ENCODE measurements at places on chromosomes 4 and X.

DNA sequence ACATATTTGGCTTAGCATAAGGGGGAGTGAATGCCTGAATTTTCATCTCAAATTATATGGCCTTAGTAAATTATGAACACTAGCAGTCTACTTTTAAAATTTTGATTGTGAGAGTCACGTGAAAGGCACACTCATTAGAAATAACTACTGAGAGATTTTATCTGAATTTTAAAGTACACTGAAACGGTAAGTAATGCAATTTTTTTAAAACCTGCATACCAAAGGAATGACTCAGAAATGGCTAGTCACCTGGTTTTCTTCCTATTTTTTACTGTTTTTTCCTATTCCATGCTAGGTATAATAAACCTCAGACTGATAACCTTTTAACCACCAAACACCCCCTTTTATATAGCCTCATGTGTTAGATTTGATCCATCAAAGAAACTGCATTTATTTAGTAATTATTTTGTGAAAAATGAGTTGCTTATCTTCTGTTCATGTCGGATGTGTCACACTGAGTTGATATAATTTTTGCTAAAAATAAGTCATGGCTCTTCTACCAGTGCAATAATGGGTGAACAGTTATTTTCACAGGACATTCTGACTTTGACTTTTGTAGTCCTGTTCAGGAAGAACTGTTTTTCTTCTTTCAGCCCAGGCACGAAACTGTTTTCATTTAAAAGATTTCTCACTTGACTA is 40.4 kb downstream of the CPEB2 start:
- no peak for DNase-seq

- no peak for DNase-seq
Observed at GRCh38 chrX:149908308-149908707, 21.1 kb upstream of the HSFX4 start.

- no peak for DNase-seq
Observed at GRCh38 chr4:164621886-164622521, 131.9 kb upstream of the SMIM31 start.

GRCh38 chr4:42390622-42391354 is 6.5 kb upstream of the SHISA3 start:
- DNase-seq = no peak

GRCh38 chr4:786861-787300 is 39.0 kb downstream of the CPLX1 start:
- DNase-seq = no peak

DNA sequence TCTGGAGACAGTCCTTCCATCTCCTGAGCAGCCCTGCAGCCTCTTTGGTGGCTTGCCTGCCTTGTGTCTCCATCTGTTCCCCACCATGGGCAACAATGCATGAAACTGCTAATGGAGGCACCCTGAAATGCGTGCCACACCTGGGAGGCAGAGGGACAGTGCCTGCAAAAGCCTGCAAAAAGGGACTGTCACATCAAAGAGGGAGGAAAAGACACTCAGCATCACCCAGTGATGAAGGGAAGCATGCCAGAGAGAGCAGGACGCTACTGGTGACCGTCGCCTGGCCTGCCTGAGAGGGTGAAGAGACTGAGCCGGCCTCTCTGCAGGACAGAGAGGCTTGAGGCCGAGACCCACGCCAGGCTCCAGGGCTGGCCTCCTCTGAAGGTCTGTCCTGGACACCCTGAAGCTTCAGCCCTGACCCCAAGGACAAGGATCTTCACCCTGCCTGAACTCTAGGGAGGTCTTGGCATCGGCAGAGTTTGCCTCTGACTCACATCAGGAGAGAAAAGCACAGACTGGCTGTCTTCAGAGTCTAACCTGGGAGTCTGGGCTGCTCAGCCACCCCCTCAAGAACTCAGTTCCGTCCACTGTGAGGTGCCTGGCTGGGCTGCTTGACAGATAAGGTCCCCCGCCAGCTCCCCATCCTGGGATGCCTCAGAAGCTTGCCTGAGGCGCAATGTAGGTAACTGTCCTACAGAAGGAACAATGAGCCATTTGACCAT is 8.1 kb downstream of the ACSL1 start:
- DNase-seq = no peak

- no peak for DNase-seq
Observed at GRCh38 chr4:38095691-38096090, 135.5 kb downstream of the PTTG2 start.

DNA sequence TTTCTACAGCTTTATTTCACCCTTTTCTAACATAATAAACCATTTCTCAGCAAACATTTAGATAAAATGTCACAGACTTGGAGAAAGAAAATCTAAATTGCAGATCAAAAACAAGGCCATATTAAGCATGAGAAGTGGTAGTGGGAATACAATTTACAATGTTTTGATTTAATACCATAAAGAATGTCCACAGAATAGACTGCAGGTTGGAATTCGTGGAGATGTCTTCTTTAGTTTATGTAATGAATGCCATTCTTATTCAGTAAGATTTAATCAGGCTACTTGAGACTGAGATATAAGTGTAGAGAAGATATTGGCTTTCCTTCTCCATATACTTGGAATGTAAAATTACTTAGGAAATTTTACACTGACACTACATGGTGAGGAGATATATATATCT is 91.9 kb upstream of the ZFP42 start:
- DNase-seq = no peak

DNA sequence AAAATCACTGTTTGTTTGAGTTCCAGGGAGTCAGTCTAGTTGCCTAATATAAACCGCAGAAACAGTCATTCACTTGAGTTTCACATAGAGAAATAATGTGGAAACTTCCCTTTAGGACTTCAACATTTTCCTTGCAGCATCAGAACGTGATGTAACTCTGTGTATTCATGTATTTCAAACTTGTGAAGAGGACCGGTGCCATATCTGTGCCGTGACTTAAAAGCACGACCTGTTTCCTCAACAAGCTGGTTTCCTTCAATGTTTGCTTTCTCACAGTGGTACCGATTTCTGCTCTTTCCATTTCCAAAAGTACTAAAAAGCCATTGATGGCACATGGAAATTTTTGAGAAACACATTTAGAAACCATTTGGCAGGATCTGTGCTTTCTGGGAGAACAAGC is 166.6 kb upstream of the RAPGEF2 start:
- DNase-seq = no peak

DNA sequence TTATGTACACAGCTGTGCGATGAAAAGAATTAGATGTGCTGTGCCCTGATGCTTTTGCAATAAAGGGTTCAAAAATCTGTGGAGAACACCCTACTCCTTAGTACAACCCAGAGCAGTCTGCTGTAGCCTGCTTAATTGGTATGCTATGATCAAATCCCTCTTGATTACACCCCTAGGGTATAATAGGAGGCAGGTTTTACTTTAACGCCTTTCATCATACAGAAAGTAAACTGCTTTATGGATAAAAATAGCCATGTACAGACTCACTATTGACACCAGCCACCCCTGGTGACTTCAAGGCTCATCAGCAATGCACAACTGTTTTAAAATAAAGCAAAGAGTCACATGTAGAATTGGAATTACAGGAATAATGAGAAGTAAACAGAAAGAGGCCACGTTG is 315.3 kb downstream of the DMD start:
- no peak for DNase-seq

- DNase-seq = no peak
Observed at GRCh38 chr4:122612540-122612939, 8.3 kb downstream of the IL21 start.

DNA sequence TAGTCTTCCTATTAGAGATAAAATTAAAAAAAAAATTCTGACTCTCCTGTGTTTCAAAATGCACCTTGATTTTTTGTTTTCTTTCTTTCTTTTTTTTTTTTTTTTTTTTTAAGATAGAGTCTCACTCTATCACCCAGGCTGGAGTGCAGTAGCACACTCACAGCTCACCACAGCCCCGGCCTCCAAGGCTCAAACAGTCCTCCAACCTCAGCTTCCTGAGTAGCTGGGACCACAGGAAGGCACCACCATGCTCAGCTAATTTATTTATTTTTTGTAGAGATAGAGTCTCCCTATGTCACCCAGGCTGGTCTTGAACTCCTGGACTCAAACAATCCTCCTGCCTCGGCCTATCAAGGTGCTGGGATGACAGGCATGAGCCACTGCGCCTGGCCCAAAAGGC is 41.1 kb upstream of the TMEM184C start:
- DNase-seq = no peak

DNA sequence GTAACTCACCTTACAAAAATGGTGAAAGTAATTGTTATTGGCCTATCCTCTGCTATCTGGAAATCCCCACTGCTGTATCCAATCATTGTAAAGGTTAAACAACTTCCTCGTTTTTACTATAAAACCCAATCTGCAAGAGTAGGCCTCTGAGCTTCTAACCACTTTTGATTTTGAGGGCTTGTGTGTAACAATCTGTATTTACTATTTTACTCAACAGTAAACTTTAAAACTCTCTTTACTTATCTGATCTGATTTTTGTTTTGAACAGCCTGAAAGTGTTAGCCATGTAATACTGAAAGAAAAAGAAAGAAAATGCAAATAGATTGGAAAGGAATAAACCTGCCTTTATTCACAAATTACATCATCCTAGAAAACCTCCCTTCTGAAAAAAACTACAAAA is 63.1 kb downstream of the SLC10A7 start:
- DNase-seq = no peak

DNA sequence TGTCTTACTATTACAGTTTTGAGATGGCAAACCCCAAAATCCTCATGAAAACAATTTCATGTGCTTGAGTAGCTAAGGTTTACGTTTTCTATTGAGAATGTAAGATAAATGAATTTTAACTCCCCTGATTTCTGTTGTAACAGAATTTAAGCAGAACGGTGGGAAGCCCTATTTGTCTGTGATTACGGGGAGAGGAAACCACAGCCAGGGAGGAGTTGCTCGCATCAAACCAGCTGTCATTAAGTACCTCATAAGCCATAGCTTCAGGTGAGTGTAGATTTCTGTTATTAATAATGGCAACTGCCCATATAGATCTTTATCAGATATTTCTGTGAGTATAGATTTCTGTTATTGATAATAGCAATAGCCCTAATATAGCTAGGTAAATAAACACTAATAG is 44.2 kb upstream of the RHOH start:
- DNase-seq = no peak

DNA sequence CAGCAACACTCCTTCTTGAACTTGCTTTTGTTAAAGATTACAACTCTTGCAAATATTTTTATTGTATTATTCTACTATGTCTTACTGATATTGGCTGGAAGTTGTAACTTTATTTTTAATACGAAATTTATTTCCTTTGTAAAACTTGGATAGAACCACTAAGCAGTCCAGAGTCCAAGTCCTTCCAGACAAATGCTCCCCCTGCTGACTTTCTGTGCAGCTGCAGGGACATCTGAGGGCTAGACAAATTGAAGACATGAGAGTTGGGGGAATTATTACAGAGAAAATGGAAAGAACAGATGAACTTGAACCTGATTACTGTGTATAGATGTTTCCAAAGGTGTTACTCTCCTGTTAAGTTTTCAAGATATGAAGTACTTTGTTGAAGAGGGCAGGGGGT is 238.8 kb downstream of the GRIA3 start:
- DNase-seq = no peak
